ENCODE measurements at places on chromosomes 6 and 20.

- H3K27ac ChIP-seq = no peak overlapping the region
- no peaks in the 10 kb centered on the region for H3K36me3 ChIP-seq
- no peaks in the 10 kb centered on the region for H3K4me1 ChIP-seq
- H3K27me3 ChIP-seq = no peaks in the 10 kb centered on the region
- no peak overlapping the region for H3K4me3 ChIP-seq
Observed at GRCh38 chr6:18724056-18724455, 336.9 kb downstream of the RNF144B start.

DNA sequence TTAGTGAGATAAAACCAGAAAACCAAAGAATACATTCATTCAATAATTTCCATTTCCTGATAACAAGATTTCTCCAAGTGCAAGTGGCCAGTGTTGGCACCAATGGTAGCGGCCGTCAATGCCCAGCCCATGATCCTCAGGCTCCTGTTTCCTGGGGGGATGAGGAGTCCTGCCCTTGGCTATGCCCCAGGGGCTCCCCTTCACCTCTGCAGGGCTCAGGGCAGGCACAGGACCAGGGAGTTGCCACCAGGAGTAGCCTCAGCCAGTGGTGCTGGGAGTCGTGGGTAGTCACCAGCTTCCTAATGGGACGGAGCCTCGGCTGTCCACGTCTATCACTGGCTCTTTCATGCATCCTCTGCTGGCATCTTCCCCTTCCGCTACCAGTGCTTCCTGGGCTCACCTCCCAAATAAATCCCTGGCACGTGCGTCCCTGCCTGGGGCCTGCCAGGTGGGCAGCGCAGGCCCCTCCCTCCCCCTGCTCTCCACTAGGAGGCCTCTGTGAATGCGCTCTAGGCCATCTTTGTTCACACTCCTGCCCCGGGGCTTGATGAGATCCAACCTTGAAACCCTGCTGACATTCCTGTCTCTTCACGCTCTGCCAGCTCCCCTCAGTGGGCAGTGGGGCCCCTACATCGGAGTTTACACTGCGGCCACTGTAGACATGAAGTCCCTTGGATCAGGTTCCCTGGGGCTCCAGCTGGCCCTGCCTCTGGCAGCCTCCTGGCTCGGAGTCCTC is 215.7 kb downstream of the SYNDIG1 start:
- peaks cover 20% of the 10 kb centered on the region for H3K4me1 ChIP-seq
- H3K27ac ChIP-seq = no peak overlapping the region
- DNase-seq = no peak
- peaks cover 10% of the 10 kb centered on the region for H3K27me3 ChIP-seq
- H3K4me3 ChIP-seq = no peak overlapping the region

DNA sequence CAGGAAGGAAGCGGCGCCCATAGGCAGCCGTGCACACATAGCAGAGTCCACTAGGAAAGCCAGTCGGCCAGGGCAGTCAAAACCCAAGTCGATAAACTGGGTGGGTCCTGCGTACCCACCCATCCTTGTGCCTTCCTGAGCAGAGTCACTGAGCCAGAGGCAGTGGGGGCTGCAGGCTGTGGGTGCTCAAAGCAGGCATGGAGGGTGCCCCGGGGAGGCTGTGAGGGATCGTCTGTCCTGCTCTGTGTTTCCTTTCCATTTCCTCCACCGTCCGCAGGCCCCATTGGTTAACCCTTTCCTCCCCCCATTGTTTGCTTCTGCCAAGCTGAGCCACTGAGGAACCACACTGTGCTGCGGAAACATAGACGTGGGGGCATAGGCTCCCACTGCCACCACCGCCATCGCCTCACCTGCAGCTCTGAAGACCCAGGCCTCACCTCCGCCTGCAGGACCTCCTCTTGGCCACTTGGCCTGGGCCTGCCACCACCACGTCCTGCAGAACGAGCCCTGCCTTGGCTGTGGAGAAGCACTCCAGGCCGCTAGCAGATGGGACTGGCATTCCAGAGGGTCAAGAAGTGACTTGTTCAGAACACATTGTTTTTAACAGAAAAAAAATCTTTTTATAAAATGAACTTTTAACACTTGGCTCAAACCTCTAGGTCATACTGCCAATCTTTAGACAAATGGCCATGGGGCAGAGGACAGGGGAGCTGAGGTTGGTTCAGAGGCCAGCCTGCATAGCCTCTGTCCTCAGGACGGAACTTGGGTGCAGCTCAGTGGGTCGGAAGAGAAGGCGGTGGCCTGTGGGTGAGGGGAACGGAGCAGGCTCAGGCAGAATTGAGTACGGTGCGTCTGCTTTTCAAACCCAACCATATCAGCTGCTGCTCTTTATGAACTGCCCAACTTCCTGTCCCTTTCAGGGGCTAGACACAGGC is 52.6 kb downstream of the TCP11 start:
- H3K27ac ChIP-seq = no peak overlapping the region
- no peaks in the 10 kb centered on the region for H3K4me1 ChIP-seq
- peaks cover 10% of the 10 kb centered on the region for H3K36me3 ChIP-seq
- no peak for DNase-seq
- peaks cover 2% of the 10 kb centered on the region for H3K27me3 ChIP-seq
- H3K4me3 ChIP-seq = no peak overlapping the region

GRCh38 chr6:127833336-127833735 is 67.5 kb downstream of the THEMIS start:
- H3K4me1 ChIP-seq = no peaks in the 10 kb centered on the region
- H3K4me3 ChIP-seq = no peak overlapping the region
- no peaks in the 10 kb centered on the region for H3K36me3 ChIP-seq
- DNase-seq = no peak

GRCh38 chr6:6654599-6655575 is 66.4 kb downstream of the LY86 start:
- no peaks in the 10 kb centered on the region for H3K36me3 ChIP-seq
- peak overlapping the region; percentile 59 for H3K4me3 ChIP-seq
- no peak overlapping the region for H3K27ac ChIP-seq
- no peak for DNase-seq

Data from immature natural killer cell (primary cell).